Activated gamma-delta T cell treated with anti-CD3 and anti-CD28 coated beads, Interleukin-2, amount 50 U/mL, for 16 hours (primary cell): ENCODE measurements at places on chromosomes 5 and 9.

DNA sequence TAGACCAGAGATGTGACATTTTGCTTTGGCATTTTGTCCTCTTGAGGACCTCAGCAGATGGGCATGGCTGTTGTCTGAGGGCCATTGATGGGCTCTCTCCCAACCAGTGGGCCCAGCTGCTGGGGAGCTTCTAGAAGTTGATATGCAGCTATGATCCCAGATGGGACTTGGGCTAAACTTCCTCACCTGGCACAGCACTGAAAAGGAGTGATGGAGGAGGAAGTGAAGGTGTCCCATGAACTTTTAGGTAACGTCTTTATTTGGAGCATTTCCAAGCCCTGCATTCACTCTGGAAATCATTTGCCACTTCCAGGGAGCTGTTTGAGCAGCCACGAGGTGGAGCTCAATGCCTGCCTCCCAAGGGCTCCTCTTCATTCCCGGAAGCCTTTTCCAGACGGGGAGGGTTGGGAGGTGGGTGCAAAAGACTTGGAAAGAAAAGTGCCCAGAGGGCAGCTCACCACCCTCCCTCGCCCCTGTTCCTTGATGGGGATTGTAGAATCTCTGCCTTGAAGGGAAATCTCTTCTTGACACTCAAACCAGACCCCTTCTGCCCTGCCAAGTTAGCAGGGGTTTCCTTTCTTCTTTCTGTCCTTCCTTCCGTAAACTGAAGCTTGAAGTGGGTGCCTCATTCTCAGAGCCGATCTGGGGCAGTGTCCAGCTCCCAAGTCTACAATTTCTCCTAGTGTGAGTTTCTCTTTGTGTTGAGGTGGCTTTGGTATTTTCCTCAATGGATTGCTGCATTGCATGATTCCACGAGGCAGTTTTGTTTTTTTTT lies 18.1 kb upstream of the NEUROG1 start:
- DNase-seq, result no peak

GRCh38 chr9:115397591-115398312 lies 279.8 kb upstream of the TNC start:
- DNase-seq, result no peak

DNA sequence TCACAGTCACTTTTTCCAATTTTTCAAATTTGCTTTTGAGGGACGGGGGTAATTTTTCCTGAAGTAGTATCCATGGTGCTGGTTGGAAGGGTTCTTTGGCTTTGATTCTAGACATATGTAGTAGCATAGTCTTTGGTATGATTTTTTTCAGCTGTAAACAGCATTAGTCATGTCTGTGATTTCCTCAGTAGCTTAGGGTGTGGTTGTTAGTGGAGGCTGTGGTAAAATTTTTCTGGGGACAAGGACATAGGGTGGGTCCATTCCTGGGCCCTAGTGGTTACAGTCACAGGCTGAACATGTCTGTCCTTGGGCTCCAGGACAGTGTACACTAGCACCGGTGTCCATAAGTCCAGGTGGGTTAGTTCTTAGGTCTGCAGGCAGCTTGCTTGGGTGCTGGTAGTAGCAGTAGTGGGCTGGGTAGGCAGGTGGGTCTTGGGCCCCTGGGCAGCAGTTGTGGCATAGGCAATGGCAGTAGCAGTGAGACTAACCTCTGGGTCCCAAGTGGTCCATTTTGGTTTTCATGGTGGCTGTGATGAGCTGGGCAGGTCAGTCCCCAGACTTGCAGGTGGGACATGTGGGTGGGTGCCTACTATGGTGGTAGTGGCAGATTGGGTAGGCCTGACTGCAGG lies 100.0 kb upstream of the CXCL14 start:
- DNase-seq, result no peak

GRCh38 chr9:135156525-135157510 lies 69.3 kb downstream of the OLFM1 start:
- no peak for DNase-seq

DNA sequence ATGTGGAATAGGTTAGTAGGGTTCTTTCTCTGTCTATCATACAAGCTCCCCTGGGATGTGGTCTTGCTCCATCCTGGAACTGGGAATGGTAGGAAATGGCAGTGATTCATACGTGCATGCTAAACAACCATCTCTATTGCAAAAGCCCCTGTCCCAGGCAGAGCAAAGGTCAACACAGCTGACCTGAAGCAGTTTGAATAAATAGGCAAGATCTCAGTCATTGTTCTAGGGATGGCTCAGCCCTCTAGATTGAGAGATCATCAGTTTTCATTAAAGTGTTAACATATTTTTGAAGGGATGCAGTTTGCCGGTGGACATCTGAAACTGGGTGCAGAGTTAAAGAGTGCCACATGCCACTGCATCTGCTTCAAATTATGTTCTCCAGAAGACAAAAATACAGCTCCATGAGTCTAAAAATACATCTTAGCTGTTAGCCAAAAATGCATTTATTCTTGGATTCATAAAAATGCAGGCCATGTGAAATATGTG lies 224.1 kb downstream of the ESM1 start:
- DNase-seq, result no peak
